ENCODE measurements at places on chromosomes 3 and 15. TPM values are rescaled to one million over a fixed set of nuclear protein-coding genes. Genes with fewer than 3 reads are reported as not detected.
A peak's percentile ranks its signal among the peaks of the same experiment; 100 is the strongest.

ANKRD34C gene
- total RNA-seq = not detected

ACAD9 gene
- total RNA-seq = 52.7 TPM

DHFR2 gene
- total RNA-seq = 3.6 TPM

EIF2A gene
- total RNA-seq = 115 TPM

CEP70 gene
- total RNA-seq = 19.2 TPM

FSTL1 gene
- total RNA-seq = 9.4 TPM

GRCh38 chr3:195076981-195077610 is 193.9 kb downstream of the XXYLT1 start:
- no peak overlapping the region for H3K4me3 ChIP-seq
- H3K27me3 ChIP-seq = no peaks in the 10 kb centered on the region
- no peak for DNase-seq
- H3K36me3 ChIP-seq = no peaks in the 10 kb centered on the region
- H3K4me1 ChIP-seq = peaks cover 7% of the 10 kb centered on the region
- H3K27ac ChIP-seq = no peak overlapping the region

- no peaks in the 10 kb centered on the region for H3K36me3 ChIP-seq
- H3K27ac ChIP-seq = peak overlapping the region; percentile 90
- H3K4me1 ChIP-seq = peaks cover 65% of the 10 kb centered on the region
- no peaks in the 10 kb centered on the region for H3K27me3 ChIP-seq
Measured at GRCh38 chr15:31328428-31328968, 1.9 kb downstream of the KLF13 start.

DNA sequence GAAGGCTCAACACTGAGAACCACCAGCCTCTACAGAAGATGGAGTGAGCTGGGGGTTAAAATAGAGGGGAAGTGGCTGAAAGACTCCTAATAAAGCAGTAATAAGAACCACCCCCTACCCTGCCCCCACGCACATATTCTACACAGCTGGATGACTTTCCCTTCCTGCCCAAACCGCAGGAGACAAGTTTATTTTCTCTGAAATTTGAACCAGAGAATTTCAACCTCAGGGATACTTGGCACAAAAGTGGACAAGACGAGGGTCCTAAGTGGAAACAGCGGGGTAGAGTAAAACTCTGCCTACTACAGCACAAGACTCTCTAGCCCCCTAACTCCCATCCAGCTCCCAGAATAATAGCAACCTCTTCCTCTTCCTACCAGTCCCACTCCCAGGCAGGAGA is 28.4 kb downstream of the USF3 start:
- no peak overlapping the region for H3K27ac ChIP-seq
- no peaks in the 10 kb centered on the region for H3K4me1 ChIP-seq
- H3K36me3 ChIP-seq = peaks cover 62% of the 10 kb centered on the region
- H3K27me3 ChIP-seq = no peaks in the 10 kb centered on the region
- no peak overlapping the region for H3K4me3 ChIP-seq

GRCh38 chr3:5310509-5310908 is 123.0 kb downstream of the EDEM1 start:
- no peak overlapping the region for H3K27ac ChIP-seq
- H3K4me3 ChIP-seq = no peak overlapping the region
- no peaks in the 10 kb centered on the region for H3K27me3 ChIP-seq
- DNase-seq = no peak
- H3K4me1 ChIP-seq = no peaks in the 10 kb centered on the region
- H3K36me3 ChIP-seq = no peaks in the 10 kb centered on the region

DNA sequence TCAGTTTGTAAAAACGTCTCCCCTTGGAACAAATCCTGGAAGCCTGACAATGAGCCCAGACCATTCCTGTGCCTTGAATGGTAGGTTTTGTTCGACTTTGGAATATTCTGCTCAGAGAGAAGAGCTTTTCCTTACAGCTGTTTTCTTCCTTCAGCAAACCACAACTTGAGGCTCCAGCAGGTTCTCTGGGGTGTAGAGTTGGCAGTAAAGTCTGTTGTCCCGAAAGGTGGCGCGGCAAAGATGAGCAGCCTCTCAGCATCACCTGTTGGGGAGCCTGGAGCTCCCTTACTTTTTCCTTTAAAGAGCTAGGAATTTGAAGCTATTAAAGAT is 65.4 kb downstream of the BOC start:
- H3K27me3 ChIP-seq = no peaks in the 10 kb centered on the region
- H3K27ac ChIP-seq = peak overlapping the region; percentile 78
- H3K4me3 ChIP-seq = peak overlapping the region; percentile 52
- H3K36me3 ChIP-seq = peaks cover 13% of the 10 kb centered on the region

GRCh38 chr3:103067963-103068362 is 633.1 kb downstream of the ZPLD1 start:
- no peak overlapping the region for H3K4me3 ChIP-seq
- no peaks in the 10 kb centered on the region for H3K4me1 ChIP-seq
- no peaks in the 10 kb centered on the region for H3K27me3 ChIP-seq
- H3K27ac ChIP-seq = no peak overlapping the region
- DNase-seq = no peak

- H3K36me3 ChIP-seq = no peaks in the 10 kb centered on the region
- no peak for DNase-seq
- H3K27ac ChIP-seq = no peak within 1 kb of the TSS
- no peak within 1 kb of the TSS for H3K4me3 ChIP-seq
- no peaks in the 10 kb centered on the region for H3K27me3 ChIP-seq
- H3K4me1 ChIP-seq = no peaks in the 10 kb centered on the region
Measured at GRCh38 chr3:127192576-127193232, at the start of gene PRR23E. PRR23E (plus strand) TSS chr3:127193131; CDS start chr3:127196686, 3,555 bp downstream.

DNA sequence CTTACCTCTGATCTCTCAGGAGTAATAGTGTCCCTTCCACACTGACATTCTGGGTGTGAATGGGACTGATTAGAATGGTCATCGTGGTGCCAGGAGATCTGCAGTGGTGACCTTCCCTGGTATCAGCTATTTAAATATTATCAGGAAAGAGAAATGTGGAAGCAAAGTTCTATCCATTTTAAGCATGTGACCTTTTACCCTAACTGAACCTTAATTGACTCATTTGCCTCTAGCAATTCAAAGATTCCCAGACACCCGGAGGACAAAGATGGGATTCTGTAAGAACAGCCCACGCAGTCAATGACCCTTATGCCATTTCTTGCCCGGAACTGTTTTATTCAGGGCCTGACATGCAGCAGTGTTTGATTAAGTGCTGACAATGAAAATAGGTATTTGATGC is 10.3 kb downstream of the LIPC start:
- H3K4me1 ChIP-seq = peaks cover 49% of the 10 kb centered on the region
- no peaks in the 10 kb centered on the region for H3K27me3 ChIP-seq
- H3K36me3 ChIP-seq = no peaks in the 10 kb centered on the region
- no peak overlapping the region for H3K4me3 ChIP-seq

GRCh38 chr3:179148616-179149405 is 654 bp downstream of the PIK3CA start:
- peak overlapping the region; percentile 99 for H3K27ac ChIP-seq
- no peaks in the 10 kb centered on the region for H3K27me3 ChIP-seq
- no peaks in the 10 kb centered on the region for H3K36me3 ChIP-seq
- DNase-seq = no peak
- H3K4me1 ChIP-seq = peaks cover 46% of the 10 kb centered on the region

- no peak overlapping the region for H3K4me3 ChIP-seq
- no peak overlapping the region for H3K27ac ChIP-seq
- peaks cover 39% of the 10 kb centered on the region for H3K4me1 ChIP-seq
- H3K36me3 ChIP-seq = no peaks in the 10 kb centered on the region
- H3K27me3 ChIP-seq = no peaks in the 10 kb centered on the region
- no peak for DNase-seq
Measured at GRCh38 chr3:52104684-52105640, 48.6 kb upstream of the DUSP7 start.

- H3K27me3 ChIP-seq = no peaks in the 10 kb centered on the region
- no peak overlapping the region for H3K4me3 ChIP-seq
- no peak for DNase-seq
- H3K4me1 ChIP-seq = no peaks in the 10 kb centered on the region
- H3K27ac ChIP-seq = no peak overlapping the region
Measured at GRCh38 chr15:54575586-54575985, 597.3 kb downstream of the UNC13C start.

DNA sequence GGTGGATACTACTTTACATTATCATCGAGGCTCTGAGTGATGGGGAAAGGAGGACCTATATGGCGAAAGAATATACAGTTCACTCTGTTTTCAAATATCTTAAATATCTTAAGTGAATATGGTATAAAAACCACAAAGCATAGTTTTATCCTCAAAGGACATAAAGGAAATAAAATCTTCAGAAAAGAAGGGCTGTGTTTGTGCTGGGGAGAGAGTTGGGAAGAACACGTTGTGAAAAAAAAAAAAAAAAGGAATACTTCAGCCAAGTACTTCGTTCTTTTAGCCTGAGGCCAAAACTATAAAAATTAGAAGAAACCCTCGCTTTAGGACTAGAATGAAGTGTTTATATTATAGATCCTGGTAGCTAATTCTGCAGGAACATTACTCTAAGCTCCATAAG is 10.2 kb upstream of the TMEM212 start:
- no peak for DNase-seq
- H3K4me1 ChIP-seq = no peaks in the 10 kb centered on the region
- no peak overlapping the region for H3K4me3 ChIP-seq
- no peak overlapping the region for H3K27ac ChIP-seq

DNA sequence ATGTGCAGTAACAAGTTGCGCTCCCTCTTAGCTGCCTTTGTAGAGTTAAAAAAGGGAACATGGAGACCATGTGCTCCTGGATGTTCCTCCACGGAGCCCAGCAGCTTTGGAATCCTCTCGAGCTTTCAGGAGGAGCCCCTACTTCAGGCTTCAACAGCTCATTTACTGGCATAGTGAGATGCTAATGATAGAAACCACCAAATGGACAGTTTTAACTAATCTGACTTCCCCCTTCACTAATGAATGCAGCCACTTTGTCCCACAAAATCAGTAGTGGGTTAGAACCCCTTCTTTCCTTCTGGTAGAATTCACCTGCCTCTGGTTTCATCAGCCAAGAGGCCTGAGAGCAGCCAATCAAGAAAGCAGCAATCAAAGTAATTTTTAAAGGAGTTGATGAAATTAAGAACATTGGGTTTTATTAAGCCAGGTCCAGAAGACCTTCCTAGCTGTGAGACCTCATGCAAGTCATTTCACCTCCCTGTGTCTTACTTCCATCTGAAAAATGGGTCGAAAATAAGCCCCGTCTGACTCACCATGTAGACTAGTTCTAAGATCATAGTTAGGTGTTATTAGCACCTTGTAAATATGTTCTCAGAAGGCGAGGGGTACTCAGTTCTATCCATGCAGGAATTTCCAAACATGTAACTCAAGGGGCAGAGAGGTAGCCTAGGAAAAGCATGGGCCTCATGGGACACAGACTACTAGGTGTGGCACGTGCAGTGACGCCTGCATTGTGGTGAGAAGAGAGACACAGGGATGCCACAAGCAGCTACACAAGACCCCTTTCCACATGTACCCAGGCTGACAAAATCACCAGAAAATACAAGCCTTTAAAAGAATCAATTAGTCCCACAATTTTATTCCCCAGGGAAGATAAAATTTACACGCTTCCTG is 179.7 kb upstream of the LPP start:
- no peak for DNase-seq
- H3K4me1 ChIP-seq = no peaks in the 10 kb centered on the region
- no peak overlapping the region for H3K4me3 ChIP-seq
- no peak overlapping the region for H3K27ac ChIP-seq

DNA sequence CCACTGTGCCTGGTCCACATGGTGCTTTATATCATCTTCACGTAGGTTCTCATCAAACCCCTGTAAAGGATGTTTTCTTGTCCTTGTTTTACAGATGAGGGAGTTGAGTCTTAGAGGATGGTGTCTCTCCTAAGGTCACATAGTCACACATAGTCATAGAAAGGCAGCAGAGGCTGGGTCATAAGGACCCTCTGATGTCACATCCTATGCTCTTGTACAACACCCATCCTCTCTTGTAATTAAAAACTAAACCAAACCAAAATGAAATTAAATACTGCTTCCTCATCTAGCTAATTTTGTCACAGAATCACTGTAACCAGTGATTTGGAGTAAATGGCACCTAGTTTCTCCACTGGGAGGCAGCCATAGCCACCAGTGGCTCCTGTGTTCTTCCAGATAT is 21.8 kb upstream of the ATP1B3 start:
- no peaks in the 10 kb centered on the region for H3K27me3 ChIP-seq
- no peak for DNase-seq
- peaks cover 41% of the 10 kb centered on the region for H3K4me1 ChIP-seq
- H3K27ac ChIP-seq = no peak overlapping the region

GRCh38 chr15:100934166-100934565 is 15.0 kb downstream of the LRRK1 start:
- no peak for DNase-seq
- H3K27ac ChIP-seq = no peak overlapping the region
- H3K4me3 ChIP-seq = no peak overlapping the region

DNA sequence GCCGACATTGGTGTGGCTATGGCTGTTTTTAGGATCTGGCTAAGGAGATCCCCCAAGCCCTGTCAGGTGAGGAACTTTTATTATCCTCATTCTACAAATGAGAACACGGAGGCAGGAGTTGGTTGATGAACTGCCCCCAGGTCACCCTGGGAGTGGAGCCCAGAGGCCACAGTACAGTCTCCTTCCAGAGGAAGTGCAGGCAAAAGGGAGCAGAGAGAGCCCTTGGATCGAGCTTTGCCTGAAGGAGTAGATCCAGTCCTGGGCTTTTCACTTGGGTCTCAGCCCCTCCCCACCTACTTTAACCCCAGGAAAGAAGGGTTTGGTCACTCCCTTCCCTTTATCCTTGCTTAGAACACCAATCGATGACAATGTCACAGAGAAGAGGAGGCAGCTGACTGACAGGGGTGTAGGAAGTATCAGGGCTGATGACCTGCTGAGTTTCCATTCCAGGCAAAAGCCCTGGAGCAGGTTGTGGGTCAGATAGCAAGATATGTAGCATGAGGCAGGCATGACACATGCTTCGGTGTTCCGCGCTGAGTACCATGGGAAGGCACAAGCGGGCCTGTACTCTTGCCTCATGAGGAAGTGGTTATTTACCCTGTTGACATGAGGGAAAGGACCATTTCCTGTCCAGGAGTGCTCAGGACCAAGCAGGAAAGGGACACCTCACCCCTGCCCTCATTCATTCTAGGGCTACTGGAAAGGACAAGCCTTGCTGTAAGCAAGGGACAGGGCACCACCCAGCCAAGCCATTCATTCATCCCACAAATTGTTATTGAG is 5.8 kb upstream of the PLA2G4D start:
- no peak overlapping the region for H3K4me3 ChIP-seq
- no peak for DNase-seq
- H3K27me3 ChIP-seq = no peaks in the 10 kb centered on the region
- H3K27ac ChIP-seq = no peak overlapping the region

DNA sequence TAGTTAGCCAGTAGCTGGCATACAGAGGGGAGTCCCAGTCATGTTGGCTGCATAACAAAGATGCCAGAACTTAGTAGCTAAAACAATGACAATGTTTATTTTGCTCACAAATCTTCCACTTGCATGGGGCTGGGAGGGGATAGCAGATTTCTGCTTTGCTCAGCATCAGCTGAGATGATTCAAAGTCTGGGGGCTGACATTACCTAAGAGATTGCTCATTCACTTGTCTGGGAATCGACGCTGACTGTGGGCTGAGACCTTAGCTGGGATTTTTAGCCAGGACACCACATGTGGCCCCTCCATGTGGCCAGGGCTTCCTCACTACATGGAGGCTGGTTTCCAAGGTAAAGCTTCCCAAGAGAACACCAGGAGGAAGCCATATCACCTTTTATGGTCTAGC is 12.7 kb upstream of the CFAP100 start:
- H3K4me3 ChIP-seq = no peak overlapping the region
- no peaks in the 10 kb centered on the region for H3K27me3 ChIP-seq
- no peaks in the 10 kb centered on the region for H3K36me3 ChIP-seq
- H3K27ac ChIP-seq = no peak overlapping the region
- H3K4me1 ChIP-seq = no peaks in the 10 kb centered on the region
